Glutamatergic neuron (in vitro differentiated cells): ENCODE measurements at places on chromosomes 1 and 21. TPM values are rescaled to one million over a fixed set of nuclear protein-coding genes. Genes with fewer than 3 reads are reported as not detected.

The CFH gene
- total RNA-seq, result not detected

GRCh38 chr1:25905680-25906643, at the start of gene STMN1:
TSS of gene STMN1 (minus strand) at chr1:25906419. CDS start at chr1:25904676, 1,743 bp downstream.
- peaks cover 21% of the 10 kb centered on the region for H3K27me3 ChIP-seq
- peak; percentile 98 for DNase-seq
- H3K27ac ChIP-seq, result peak within 1 kb of the TSS; percentile 99
- H3K4me1 ChIP-seq, result peaks cover 36% of the 10 kb centered on the region
- no peaks in the 10 kb centered on the region for H3K36me3 ChIP-seq

DNA sequence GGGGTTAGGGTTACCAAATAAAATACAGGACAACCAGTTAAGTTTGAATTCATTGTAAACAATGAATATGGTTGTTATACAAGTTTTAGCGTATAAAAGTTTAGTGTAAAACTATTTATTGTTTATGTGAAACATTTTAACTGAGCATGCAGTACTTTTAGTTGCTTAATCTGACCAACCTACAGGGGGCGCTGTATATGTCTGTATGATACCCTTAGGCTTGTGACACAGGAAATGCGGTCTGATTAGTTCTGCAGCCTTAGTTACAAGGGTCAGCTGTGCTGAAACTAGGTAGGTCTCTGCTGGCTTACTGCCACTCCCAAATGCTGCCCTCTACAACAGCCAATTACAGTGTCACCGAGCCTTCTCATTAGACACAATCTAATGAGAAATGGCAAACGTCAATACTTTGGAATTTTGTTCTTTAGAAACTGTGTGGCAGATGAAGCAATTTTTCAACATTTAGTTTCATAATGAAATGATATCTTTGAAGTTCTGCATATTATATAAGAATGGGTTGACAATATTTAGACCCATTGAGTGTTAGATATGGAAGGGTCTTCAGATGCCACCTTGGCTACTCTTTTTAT, 56.2 kb downstream of the NTNG1 start:
- H3K36me3 ChIP-seq, result no peaks in the 10 kb centered on the region
- DNase-seq, result no peak
- H3K27ac ChIP-seq, result no peak overlapping the region
- no peaks in the 10 kb centered on the region for H3K27me3 ChIP-seq
- no peaks in the 10 kb centered on the region for H3K4me1 ChIP-seq

DNA sequence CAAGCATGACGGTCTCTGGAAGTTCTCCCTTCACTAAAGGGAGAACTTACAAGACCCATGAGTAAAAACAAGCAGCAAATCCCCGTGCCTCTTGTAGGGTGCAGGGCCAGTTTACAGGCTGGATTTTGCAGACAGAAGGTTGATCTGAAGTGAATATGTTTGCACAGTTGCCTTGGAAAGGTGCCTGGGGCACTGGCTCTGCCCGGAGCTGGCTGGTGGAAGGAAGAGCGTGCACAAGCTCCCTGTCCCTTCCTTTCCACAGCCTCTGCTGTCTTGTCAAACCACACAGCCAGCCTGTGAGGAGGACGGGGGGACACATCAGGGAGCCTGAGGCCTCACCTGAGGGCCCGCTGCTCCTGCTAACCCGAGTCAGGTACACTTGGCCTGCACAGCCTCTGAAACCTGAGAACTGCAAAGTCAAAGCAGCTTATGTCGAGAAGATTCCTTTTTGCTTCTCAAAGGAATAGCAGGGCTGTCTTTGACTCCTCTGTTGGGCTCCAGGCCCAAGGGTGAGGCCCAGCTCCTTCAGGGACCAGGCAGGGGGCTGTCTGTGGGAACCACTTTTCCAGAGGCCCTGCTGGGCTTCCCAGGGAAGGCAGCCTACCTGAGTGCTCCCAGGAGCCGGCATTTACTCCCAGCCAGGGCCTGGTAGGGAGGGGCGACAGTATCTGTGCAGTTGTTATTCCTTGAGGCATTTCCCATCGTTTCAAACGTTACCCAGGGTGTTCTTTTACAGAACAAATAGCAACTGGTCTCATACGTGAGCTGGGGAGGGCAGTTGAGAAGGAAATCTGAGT, 251.5 kb downstream of the SIPA1L2 start:
- H3K4me3 ChIP-seq, result no peak overlapping the region
- no peak for DNase-seq
- peaks cover 7% of the 10 kb centered on the region for H3K4me1 ChIP-seq
- H3K27me3 ChIP-seq, result peaks cover 5% of the 10 kb centered on the region
- peaks cover 4% of the 10 kb centered on the region for H3K36me3 ChIP-seq

The CHODL gene
- total RNA-seq, result 5.5 TPM

The C1orf174 gene
- total RNA-seq, result 16.9 TPM

The INSRR gene
- 6.9 TPM for total RNA-seq

GRCh38 chr1:202811296-202812175, 782 bp downstream of the PCAT6 start:
- H3K27ac ChIP-seq, result peak overlapping the region; percentile 96
- H3K36me3 ChIP-seq, result no peaks in the 10 kb centered on the region
- H3K4me1 ChIP-seq, result peaks cover 21% of the 10 kb centered on the region
- peak; percentile 44 for DNase-seq

- H3K27ac ChIP-seq, result no peak overlapping the region
- peaks cover 2% of the 10 kb centered on the region for H3K27me3 ChIP-seq
- H3K4me3 ChIP-seq, result no peak overlapping the region
- peaks cover 5% of the 10 kb centered on the region for H3K36me3 ChIP-seq
- peaks cover 23% of the 10 kb centered on the region for H3K4me1 ChIP-seq
Observed at GRCh38 chr21:45162115-45162514, 87.7 kb downstream of the ADARB1 start.

GRCh38 chr1:186512698-186513457, 52.0 kb upstream of the PDC start:
- H3K27me3 ChIP-seq, result peaks cover 5% of the 10 kb centered on the region
- H3K4me1 ChIP-seq, result no peaks in the 10 kb centered on the region
- no peak overlapping the region for H3K27ac ChIP-seq
- H3K36me3 ChIP-seq, result no peaks in the 10 kb centered on the region
- no peak overlapping the region for H3K4me3 ChIP-seq

DNA sequence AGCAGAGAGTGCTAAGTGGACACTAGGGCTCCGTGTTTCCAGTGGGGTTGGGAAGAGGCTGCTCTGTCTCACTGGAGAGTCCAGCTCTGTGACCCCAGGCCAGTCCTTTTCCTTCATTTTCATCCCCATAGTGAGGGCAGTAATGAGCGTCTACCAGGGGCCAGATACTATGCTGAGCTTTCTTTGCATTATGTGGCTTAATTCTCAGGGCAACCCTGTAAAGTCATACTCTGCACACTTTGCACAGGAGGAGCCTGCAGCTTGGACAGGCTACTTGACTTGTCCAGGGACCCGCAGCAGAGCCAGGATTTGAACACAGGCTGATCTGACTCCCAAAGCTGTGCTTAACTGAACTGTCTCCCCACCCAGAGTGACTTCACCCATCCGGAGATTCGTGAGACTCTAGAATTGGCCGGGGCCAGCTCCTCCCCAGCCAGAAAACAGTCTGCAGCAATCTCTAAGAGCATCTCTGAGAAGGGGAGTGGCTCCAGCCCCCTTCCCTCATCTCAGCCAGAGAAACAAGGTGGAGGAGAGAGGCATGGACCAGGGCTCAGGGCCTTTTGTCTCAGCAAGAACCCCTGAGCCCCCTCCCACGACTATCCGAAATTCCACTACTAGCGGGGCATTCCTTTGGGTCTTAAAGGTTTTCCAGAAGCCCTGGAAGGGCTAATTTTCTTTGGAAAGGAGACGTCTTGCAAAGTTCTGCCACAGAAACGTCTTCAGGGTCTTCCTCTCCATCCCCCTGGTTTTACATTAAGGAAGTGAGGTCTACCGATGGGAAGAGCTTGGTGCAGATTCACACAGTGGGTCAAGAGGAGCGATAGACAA, 866 bp upstream of the FNDC5 start:
- H3K4me3 ChIP-seq, result peak overlapping the region; percentile 95
- DNase-seq, result no peak
- peaks cover 35% of the 10 kb centered on the region for H3K4me1 ChIP-seq
- H3K27me3 ChIP-seq, result peaks cover 16% of the 10 kb centered on the region
- H3K36me3 ChIP-seq, result peaks cover 9% of the 10 kb centered on the region

The MRPS6 gene
- total RNA-seq, result 31.6 TPM

The KIF26B gene
- total RNA-seq, result 2.4 TPM

DNA sequence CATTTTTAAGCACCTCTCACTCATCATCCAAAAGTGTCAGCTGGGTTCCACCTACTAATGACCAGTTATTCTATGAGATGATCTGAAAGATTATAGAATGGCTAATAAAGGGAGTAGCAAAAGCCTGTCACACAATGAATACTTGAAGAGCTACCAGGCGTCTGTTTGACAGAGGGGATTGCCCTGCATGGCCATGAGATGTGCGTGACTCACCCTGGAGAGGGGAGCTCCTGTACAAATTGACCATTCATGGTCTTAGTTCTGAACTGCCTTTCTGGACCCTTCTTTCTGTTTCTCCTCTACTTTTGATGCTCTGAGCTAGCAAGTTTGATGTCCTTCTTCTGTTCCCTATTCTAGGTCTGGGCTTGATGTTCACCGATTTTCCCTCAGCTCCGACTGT, 85.2 kb upstream of the ABCD3 start:
- no peaks in the 10 kb centered on the region for H3K4me1 ChIP-seq
- DNase-seq, result no peak
- no peak overlapping the region for H3K4me3 ChIP-seq
- no peaks in the 10 kb centered on the region for H3K27me3 ChIP-seq

The B3GALT5 gene
- total RNA-seq, result 0.25 TPM

DNA sequence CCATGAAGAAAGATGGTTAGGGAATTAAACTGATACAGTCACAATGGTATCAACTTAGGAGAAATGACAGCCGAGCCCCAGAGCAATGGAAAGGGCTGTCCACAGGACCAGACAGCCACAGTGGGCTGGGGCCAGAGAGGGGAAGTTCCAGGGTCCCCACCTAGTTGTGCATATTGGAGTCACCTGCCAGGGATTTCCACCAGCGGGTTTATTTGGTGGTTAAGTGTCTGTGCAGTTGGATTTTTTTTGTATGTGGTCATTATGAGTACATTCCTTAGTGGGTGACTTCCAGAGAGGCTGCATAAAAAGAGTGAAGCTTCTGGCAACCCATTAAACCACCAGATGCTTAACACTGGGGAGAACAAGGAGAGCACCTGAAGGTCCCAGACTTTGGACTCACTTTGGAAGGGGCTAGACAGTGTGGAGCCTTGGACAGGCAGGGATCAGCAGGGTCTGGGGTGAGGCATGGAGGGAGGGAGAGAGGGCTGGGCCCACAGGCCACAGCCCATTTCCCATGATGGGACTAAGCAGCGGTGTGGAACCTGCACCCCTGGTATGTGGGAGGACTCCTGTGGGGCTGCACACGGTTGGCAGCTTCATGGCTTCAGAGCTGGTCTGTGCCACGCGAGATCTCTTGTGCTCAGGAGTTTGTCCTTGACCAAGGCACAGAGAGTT, 7.8 kb upstream of the PTTG1IP start:
- peak; percentile 2 for DNase-seq
- H3K36me3 ChIP-seq, result no peaks in the 10 kb centered on the region
- H3K27ac ChIP-seq, result no peak overlapping the region
- no peak overlapping the region for H3K4me3 ChIP-seq
- no peaks in the 10 kb centered on the region for H3K4me1 ChIP-seq

DNA sequence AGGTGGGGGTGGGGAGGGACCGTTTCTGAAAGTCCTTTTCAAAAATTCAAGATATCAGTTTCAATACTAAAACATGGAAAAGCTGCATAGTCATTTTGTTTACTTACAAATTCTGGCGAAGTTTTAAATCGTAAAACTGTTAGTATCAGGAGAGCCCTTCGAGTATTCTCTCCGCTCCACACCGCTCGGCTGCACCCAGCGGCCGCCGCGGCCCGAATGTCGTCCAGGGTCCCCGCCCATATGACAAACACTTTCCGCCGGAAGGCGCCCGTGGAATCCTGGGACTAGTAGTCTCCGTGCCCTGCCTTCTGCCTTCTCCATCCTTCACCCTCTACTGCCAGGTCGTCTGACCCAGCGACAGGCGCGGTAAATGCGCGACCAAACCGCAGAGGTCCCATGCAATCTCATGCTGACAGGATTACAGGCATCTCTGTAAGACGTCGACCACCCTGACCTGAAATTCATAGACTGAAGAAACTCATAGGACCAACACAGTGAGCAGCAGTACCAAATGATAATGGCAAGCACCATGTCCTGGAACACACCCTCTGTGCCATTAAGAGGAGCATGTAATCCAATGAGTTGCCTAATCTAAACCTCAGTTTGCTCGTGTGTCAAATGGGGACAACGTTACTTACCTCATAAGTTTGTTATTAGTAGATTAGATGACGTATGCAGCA, at the start of gene TOR1AIP2:
TSS of gene TOR1AIP2 (minus strand) at position 218 of the 680 bp plus-strand sequence. CDS start 25,138 bp downstream, outside the sequence.
- peak within 1 kb of the TSS; percentile 87 for H3K27ac ChIP-seq
- H3K4me1 ChIP-seq, result peaks cover 10% of the 10 kb centered on the region
- H3K36me3 ChIP-seq, result no peaks in the 10 kb centered on the region
- peak within 1 kb of the TSS; percentile 92 for H3K4me3 ChIP-seq
- peak; percentile 89 for DNase-seq

DNA sequence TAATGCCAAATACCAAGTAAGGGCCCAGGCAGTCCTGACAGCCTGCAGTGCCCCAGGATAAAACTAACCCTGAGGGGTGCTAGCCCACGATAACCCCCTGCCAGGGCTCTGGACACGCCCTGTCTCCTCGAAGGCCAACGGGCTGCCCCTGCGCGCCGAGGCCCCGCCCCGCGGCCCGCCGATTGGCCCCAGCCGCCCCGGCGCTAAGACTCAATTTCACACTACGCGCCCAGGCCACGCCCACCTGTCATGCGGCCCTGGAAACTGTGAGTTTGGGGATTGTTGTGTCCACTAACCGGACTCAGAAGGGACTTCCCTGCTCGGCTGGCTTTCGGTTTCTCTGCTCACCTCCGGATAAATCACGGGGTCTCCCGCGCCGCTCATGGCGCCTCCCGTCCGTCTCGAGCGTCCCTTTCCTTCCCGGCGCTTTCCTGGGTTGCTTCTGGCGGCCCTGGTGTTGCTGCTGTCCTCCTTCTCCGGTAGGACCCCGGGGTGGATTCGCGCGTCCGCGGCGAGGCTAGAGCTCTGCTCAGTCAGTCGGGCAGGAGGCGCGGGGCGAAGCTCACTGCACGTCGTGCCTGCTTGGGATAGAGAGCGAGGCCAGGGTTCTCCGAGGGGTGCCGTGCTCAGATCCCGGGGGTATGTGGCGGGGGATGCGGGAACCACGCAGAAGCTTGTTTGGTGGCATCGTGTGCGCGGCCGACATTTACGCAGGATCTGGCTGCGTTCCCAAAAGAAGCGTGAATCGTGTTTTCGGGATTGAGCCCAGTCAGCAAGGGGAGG, at the start of gene CR1L:
TSS of gene CR1L (plus strand) at position 282 of the 783 bp plus-strand sequence. CDS start at position 383, 101 bp downstream.
- DNase-seq, result peak; percentile 91
- peaks cover 2% of the 10 kb centered on the region for H3K4me1 ChIP-seq
